ENCODE measurements at places on chromosomes 1 and 21.

DNA sequence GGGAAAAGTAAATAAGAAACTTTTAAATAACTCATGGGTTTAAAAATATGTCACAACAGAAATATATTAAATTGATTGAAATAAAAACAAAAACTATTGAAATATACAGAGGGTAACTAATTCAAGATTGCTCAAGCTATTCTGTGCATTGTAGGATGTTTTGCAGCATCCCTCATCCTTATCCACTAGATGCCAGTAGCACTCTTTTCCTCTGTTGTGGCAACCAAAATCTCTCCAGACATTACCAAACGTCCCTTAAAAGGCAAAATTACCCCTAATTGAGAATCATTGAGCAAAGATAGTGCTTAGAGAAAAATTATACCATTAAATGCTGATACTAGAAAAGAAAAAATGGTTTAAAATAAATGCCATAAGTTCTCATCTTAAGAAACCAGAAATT, 682.6 kb downstream of the RWDD3 start:
- DNase-seq, result no peak

GRCh38 chr1:111778541-111779051, 22.9 kb downstream of the DDX20 start:
- no peak for DNase-seq

- DNase-seq, result no peak
Observed at GRCh38 chr1:27592232-27592930, 11.6 kb downstream of the AHDC1 start.

DNA sequence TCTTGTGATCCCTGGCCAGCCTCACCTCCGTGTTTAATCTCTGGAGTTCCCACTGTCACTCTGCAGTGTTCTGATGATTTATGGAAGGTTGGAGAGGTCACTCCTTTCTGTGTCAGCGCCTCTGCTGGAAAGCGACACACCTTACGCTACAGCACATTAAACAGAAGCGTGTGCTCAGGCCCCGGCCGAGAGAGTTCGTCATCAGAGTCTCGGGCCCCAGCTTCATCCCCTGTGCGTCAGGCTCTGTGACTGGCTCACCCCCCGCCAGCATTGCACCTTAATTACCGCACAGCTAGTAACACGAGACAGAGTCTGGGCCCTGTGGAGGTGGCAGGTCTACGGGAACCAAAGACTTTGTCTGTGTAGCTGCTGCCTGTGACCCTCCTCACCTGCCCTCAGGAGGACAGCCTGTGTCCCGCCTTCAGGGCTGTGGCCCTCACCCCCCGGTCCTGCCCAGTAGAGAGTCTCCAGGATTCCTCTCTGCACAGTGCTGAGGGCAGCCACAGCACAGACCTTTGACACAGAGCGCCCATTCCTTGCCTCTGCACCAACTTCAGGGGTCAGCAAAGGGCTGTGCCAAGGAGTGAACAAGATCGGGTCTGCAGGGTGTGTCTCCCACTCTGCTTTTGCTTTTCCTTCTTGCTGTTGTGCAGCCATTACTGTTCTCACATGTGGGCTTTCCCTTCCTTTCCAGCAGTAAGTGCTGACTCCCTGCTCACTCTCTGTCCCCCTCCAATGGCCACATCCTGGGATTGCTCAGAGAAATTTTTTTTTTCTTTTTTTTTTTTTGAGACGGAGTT, 157.6 kb downstream of the PGBD5 start:
- no peak for DNase-seq

- no peak for DNase-seq
Observed at GRCh38 chr1:27607239-27607804, 3.4 kb upstream of the AHDC1 start.

DNA sequence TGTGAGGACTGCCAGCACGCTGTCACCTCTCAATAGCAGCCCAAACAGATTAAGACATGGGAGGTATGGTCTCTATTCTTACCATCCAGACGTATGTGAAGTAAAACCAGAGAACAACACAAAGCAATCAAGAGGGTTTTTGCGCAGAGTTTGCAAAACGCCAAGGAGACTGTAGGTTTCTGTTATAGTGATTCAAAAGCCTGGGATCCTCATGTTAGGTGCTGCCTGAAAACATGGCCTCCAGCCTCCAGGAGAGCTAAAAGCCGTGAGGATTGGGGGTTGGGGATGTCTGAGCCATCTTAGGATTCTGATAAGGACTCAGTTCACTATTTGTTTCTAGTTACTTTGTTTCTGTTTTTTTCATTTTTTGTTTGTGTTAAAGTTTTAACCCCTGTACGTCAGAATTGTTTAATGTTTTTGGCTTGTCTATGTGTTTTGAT, 4.2 kb upstream of the CCT8 start:
- no peak for DNase-seq

DNA sequence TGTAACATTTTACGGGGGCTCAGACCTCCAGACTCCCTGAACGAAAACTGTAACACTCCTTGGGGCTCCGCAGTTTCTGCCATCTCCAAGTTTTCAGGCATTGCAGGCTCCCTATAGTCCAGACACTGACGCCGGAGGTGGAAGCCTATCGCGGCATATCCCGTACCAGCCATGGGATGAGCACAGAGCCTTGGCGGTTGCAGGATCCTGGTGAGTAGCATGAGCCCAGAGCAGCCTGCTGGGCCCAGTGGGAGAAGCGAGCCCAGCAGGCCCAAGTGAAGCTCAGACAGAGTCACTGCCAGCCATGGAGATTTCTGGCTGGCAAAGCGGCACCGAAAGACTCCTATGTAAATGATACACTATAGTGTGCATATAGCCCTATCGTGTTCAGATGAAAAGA, 446.8 kb downstream of the COL11A1 start:
- DNase-seq, result no peak

Measured in stimulated activated CD8-positive, alpha-beta memory T cell treated with anti-CD3 and anti-CD28 coated beads, Interleukin-2, amount 100 ng/mL, for 1 hour (primary cell).